Progenitor cell of endocrine pancreas (in vitro differentiated cells): ENCODE measurements at places on chromosomes 5 and 9.

- DNase-seq, result no peak
Measured at GRCh38 chr5:171968531-171968930, 37.9 kb downstream of the FBXW11 start.

GRCh38 chr5:10565785-10566542 lies 2.1 kb downstream of the ANKRD33B start:
- no peak for DNase-seq

GRCh38 chr5:155530046-155530445 lies 516.5 kb downstream of the KIF4B start:
- DNase-seq, result no peak

DNA sequence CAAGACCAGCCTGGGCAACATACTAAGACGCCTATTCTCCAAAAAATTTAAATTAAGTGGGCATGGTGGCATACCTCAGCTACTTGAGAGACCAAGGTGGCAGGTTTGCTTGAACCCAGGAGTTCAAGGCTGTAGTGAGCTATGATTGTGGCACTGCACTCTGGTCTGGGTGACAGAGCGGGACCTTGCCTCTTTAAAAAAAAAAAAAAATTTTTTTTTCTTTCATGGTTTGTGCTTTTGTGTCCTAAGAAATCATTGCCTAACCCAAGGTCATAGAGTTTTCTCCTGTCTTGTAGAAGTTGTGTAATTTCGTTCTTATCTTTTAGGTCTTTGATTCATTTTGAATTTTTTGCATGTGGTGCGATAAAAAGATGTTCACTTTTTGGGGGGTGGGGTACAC lies 12.3 kb downstream of the GPBP1 start:
- no peak for DNase-seq

DNA sequence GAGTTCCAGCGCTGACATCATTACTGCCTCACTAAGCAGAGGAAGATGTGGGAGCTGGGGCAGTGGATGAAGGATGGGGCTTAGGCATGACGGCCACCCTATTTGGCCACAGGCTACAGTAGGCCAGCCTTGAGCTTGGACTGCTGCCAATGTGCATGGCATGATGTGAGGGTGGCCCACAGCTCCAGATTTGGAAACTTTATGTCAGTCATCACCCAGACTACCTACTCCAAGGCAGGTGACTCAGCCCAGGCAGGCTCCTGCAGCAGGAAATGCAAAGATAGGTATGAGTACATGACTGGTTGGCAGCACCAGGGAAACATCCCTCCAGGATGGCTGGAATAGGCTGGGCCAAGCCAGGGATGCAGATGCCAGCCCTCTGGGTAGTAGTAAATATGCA lies 303.6 kb downstream of the SPOCK1 start:
- no peak for DNase-seq

GRCh38 chr9:84677080-84677479 lies 7.6 kb downstream of the NTRK2 start:
- no peak for DNase-seq

- no peak for DNase-seq
Measured at GRCh38 chr9:124222109-124222508, 35.6 kb upstream of the NEK6 start.

GRCh38 chr5:122947772-122948171 lies 88.8 kb downstream of the PPIC start:
- DNase-seq, result no peak

DNA sequence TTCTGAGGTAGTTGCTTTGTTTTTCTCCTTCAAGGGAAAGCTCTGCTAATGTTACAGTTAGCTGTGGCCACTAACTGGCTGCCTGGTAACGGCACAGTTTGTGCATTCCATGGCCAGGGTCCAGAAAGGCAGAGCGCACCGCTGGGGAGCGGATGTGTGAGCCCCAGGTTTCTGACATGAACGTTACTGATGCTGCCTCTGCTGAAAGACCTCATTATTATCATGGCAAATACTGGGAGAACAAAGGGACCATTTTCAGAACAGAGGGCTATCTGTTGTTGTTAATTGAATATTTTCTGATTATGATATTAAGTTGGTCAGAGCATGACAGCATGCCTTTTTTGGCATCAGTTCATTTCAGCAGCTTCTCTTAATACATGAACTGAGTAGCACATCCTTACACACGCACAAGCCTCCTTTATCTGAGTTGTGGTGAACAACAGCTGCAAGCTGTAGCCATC lies 134.1 kb downstream of the NUDT12 start:
- DNase-seq, result no peak

DNA sequence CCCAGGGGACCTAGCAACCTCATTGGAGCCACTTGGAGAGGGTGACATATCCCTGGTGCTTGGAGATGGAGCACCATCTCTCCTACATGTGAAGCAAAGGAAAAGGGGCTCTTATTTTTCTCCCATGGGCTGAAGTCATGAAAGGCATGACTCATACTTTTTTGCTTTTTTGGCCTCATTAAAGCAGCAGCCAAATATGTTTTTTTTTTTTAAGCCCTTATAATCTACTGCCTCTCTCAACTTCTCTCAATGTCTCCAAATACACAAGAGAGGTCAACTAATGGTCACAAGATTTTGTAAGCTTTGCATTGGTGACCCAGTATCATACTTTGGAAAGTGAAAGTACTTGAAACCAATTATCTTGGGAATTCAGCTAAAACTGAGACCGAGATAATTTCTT lies 1.6 kb upstream of the CFAP90 start:
- DNase-seq, result no peak

GRCh38 chr9:138104251-138105122 lies 226.9 kb downstream of the CACNA1B start:
- DNase-seq, result no peak

- DNase-seq, result no peak
Measured at GRCh38 chr5:73678322-73678740, 52.3 kb downstream of the ARHGEF28 start.

GRCh38 chr5:79983618-79984017 lies 7.4 kb downstream of the MTX3 start:
- no peak for DNase-seq
